Stimulated activated CD4-positive, alpha-beta T cell treated with anti-CD3 and anti-CD28 coated beads, Interleukin-1b, Interleukin-23, amount 100 ng/mL, for 48 hours (primary cell): ENCODE measurements at places on chromosomes 6 and 20.

DNA sequence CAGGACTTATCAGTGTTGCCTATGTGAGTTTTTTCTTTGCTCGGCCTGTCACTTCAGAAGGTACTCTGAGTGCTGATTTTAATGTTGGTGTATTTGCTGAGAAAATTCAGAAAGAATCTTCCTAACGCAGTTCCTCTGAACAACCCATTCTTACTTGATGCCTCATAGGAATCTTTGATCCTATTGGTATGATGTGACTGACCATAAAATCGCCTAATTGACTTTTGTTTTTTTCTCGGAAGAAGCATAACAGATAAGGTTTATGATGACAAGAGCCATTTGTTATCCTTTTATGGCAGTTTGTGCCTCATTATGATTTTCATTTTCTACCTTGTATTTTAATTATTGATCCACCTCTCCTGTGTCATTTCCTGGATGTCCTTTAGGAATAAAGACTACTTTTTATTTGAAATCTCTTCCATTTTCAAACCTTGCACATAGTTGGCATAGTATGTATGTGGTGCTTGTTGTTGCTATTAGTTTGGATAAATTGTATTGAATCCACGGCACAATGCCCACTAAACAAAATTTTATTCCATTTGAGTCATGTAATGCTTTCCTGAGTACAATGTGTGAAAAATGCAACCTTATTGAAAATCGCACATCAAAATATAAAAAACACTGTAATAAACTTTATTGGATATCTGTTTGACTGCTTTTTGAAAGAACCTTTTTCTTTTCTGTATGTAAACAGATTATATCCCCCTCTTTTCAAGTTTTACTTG lies 37.3 kb downstream of the LRRC1 start:
- no peak for DNase-seq

- DNase-seq, result no peak
Observed at GRCh38 chr20:25697132-25697446, 436 bp upstream of the ZNF337 start.

GRCh38 chr6:117143647-117144046 lies 121.7 kb upstream of the VGLL2 start:
- no peak for DNase-seq

GRCh38 chr6:55888917-55889316 lies 13.5 kb upstream of the BMP5 start:
- DNase-seq, result no peak

DNA sequence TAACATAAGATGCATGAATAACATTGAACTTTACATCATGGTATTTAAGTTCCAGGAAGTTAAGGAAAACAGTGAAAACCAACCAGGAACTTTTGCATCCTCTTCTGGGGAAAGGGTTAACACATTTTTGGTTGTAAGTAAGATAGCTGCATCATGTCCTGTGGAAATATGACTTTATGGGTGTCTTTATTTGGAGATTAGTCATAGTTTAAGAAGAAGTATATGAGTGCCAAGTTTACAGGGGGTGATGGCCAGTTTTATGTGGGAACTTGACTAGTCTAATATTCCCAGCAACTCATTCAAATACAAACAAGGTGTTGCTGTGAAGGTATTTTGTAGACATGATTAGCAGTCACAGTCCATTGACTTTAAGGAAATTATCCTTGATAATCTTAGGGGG lies 78.0 kb downstream of the PDE10A start:
- DNase-seq, result no peak

DNA sequence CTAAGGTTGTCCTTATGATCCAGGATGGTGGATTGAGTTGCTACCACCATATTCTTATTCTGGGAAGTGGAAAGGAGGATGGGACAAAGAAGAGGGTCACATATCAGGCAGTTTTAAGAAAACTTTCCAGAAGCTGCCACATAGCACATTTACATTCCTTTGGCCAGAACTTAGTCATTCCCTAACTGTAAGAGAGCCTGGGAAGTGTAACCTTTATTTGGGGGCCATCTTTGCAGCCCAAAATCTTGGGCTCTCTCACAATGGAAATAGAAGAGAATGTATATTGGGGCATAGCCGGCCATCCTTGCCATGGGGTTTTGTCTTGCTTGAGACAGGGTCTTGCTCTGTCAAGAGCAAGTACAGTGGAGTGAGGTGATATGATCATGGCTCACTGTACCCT lies 8.4 kb downstream of the ZNF341 start:
- no peak for DNase-seq

DNA sequence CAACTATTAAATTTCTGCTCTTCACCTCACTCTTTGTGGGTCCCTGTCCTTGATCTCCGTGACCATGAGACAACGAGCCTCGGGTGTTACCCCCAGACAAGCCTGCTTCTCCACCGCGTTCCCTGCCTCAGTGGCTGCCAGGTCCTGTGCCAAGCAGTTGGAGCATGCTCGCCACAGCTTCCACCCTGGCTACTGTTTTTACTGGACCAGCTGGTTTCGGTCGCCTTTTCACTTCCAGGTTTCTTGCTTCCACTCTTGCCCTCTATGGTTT lies 5.6 kb downstream of the TP53RK start:
- no peak for DNase-seq

DNA sequence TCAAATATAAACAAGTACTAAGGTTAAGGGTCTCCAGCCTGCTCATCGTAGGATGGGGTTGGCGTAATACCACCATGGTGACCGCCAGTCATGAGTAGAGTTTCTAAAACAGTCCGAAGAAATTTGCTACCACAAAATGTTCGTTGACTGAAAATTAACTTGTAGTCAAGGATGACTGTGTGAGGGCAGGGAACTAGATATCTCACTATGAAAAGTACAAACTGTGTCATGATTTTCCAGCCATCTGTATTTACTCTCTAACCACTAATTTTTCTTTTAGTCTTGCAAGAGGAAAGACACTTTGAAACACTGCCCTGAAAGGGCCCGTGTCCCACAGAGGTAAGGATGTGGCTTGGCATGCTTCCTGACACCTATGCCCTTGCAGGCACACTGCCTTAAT lies 99.7 kb downstream of the IRF4 start:
- peak; percentile 64 for DNase-seq

- DNase-seq, result no peak
Observed at GRCh38 chr6:163904186-163904585, 489.7 kb downstream of the QKI start.

DNA sequence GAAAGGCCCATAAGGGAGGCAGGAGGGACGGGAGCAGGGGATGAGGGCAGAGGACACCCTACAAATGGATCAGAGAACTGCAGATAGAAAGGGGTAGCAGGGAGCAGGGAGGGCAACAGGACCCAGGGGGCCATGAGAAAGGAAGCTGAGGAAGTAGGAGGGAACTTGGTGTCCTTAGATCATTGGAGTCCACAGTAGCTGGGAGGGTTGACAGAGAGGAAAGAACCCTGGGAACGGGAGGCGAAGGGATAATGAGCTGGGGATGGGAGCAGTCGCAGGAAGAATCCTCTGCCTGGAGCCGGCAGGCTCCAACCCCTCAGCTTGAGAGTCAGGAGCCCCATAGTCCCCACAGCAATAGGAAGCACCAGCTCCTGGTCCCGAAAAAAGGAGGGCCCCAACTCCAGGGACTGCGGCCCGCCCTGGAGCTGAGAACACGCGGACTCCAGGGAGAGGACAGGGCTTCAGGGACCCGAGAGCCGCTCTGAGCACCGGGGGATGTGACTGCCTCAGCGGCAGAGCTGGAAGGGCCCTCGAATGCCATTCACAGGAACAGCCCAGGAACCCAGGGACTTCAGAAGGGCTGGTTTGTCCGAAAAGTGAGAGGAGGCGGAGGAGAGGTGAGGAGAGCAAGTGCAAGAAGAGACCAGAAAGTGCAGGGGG lies 32.7 kb downstream of the HLA-A start:
- no peak for DNase-seq

DNA sequence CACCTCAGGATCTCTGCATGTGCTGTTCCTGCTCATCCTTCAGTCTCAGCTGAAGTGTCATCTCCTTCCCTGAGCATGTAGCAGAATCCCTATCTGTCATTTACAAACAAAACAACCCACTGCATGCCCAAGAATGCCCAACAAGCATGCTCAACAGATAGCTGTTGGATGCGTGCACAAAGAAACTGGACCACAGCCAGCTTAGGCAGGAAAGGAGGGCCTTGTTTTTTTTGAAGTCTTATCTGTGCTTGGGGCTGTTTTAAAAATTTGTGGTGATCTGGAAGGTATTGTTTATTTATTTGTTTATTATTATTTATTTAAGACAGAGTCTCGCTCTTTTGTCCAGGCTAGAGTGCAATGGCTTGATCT lies 18.5 kb upstream of the SLC16A10 start:
- no peak for DNase-seq

DNA sequence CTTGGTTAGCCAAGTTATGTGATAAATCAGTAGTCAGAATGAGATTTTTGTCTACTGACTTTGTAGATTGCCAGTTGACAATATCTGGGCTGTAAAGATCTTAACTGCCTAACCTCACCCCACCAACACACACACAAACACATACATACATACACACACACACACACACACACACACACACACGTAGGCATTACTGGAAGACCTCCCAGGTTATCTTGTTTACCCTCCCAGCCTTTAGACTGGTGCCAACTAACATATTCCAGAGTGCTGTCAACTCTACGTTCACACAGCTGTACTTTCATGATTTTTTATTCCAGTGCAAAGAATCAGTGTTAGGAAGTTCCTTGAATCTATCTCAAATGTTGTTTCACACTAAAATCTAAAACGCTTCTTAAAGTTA lies 38.9 kb downstream of the BMP5 start:
- no peak for DNase-seq

GRCh38 chr6:63527658-63528514 lies 44.4 kb upstream of the LOC128125822 start:
- no peak for DNase-seq
